ENCODE measurements at places on chromosomes 4 and X.

- no peak for DNase-seq
Measured at GRCh38 chrX:134443020-134443419, 16.9 kb upstream of the HPRT1 start.

DNA sequence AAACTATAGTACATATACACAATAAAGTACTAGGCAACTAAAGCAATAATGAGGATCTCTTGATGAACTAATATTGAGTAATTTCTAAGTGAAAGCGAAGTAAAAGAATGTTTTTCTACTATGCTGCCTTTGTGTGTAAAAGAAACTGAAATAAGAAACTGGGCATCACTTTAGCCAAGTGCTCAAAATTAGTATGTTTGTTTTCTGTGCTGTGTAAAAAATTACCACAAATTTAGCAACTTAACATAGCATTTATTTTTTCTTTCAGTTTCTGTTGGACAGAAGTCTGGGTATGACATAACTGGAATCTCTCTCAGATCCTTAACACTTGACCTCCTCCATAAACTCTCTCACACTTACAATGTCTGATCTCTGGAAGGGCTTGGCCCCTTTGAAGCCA lies 687.1 kb upstream of the MAGEB2 start:
- no peak for DNase-seq

DNA sequence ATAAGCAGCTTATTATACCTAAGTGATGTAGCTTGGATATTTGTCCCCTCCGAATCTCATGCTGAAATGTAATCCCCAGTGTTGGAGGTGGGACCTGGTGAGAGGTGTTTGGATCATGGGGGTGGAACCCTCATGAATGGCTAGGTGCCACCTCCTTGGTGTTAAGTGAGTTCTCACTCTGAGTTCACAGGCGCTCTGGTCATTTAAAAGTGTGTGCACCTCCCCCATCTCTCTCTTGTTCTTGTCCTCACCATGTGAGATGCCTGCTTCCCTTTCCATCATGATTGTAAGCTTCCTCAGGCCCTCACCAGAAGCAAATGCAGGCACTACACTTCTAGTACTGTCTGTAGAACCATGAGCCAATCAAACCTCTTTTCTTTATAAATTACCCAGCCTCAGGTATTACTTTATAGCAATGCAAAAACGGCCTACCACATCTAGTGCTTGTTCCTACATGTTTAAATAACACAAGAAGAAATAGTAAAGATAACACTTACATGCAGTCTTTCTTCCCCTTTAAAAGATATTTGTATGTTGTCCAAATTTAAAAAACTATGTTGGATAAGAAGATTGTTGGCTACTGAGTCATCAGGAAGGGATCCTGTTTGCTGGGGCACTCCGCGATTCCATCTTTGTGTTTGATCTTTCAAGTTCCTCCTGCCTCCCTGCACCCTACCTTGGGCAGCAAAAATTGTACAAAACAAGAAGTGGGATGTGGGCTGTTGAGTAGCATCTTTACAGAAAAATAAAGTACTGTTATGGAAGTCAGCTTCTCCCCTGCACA lies 29.7 kb downstream of the PPP1R2C start:
- no peak for DNase-seq

DNA sequence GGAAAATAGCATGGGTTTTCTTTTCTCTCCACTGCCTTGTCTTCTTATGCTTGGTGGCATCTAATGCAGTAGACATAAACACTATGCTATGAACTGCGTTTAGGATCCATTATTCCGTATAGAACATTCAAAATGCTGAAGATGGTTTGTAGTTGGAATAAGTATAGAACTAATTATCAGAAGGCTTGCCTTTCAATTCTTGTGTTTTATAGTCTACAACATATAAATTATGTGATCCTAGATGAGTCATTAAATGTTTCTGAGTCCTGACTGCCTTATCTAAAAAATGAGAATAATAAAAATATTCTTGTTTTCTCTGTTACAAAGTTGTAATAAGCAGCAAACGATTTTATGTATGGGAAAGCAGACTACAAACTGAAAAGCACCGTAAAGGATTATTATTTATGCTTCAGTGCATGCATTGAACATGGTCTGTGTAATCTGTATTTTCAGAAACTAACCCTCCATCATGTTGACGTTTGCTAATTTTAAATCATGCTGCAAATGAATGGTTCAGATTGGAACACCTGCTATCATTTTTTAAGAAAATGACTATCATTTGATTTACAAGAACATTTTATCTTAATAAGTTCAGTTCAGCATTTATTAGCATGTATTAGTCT lies 335.9 kb upstream of the AADAT start:
- DNase-seq, result no peak

GRCh38 chr4:101972791-101973190 lies 182.3 kb downstream of the BANK1 start:
- no peak for DNase-seq

DNA sequence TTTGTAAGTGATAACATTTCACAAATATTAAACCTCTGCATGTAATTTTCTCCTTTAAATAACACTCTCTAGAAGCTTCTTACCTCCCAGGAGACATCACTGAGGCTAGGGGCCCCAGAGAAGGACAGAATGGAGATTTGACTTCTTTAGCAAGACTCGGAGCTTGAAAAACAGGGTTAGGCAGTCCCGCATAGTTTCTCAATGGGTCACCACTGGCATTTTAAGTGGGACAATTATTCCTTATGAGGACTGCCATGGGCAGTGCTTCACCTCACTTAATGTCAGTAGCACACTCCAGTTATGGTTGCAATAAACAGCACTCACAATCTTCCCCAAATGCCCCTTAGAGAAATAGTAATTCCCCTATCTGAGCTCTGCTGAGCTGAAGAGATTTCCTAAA lies 66.7 kb upstream of the NOCT start:
- no peak for DNase-seq

- no peak for DNase-seq
Measured at GRCh38 chrX:96997196-96997595, 113.5 kb downstream of the RPA4 start.

DNA sequence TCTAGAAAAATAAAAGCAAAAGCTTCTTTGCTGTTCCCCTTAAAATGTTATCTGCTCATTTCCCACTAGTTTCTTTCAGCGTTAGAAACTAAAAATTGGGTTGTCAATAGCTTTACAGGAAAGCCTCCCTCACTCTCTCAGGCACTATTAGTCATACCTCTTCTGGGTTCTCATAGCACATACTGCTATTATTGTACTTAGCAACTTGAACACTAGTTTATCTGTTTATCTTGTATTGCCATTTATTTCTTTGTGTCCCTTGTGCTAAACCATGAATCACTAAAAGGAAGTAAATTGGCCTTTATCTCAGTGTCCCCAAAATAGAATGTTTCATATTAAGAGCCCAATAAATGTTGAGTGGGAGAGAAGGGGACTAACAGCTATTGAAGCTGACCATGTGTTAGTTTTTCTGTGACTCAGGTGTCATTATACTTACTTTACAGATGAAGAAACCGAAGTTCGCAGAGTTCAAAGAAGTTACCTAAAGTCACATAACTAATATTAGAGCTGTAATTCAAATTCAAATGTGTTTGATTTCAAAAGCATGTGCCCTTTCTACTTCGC lies 124.8 kb upstream of the CITED1 start:
- no peak for DNase-seq

- no peak for DNase-seq
Measured at GRCh38 chrX:131854581-131854980, 168.5 kb upstream of the STK26 start.

DNA sequence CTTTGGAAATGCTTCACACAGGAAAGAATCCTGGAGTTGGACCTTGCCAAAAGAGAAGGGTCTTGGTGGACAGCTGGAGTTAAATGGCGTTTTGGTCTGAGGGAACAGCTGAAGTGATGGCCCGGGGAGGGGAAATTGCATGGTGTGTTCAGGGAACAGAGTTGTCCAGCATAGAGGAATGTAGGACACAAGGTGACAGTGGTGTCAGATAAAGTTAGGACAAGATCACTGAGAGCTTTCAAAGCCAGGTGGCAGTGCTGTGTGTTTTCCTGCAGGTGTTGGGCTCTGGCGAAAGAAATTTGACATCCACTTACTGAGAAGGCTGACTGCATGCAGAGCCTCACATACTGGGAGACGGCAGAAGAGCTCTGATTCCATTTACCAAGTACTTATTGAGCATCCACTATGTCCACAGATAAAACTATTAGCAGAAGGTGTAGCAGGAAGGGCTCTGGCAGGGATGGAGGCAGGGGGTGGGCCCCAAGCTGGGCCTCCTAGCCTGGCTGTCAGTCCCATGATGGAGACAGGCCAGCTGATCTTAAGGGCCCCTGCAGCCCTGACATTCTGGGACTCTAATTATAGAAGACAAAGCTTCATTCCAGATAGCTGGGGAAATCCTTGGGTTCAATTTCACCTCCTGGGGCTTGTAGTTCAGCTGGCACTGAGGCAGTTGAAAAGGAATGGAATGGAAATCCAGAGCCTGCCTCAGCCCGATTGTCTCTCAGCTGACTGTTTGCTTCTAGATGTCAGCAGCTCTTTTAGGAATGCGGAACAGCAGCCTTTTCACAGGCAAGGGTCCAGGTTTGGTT lies 150.2 kb upstream of the MAMLD1 start:
- no peak for DNase-seq

- no peak for DNase-seq
Measured at GRCh38 chr4:151315212-151315886, 10.1 kb downstream of the SH3D19 start.

DNA sequence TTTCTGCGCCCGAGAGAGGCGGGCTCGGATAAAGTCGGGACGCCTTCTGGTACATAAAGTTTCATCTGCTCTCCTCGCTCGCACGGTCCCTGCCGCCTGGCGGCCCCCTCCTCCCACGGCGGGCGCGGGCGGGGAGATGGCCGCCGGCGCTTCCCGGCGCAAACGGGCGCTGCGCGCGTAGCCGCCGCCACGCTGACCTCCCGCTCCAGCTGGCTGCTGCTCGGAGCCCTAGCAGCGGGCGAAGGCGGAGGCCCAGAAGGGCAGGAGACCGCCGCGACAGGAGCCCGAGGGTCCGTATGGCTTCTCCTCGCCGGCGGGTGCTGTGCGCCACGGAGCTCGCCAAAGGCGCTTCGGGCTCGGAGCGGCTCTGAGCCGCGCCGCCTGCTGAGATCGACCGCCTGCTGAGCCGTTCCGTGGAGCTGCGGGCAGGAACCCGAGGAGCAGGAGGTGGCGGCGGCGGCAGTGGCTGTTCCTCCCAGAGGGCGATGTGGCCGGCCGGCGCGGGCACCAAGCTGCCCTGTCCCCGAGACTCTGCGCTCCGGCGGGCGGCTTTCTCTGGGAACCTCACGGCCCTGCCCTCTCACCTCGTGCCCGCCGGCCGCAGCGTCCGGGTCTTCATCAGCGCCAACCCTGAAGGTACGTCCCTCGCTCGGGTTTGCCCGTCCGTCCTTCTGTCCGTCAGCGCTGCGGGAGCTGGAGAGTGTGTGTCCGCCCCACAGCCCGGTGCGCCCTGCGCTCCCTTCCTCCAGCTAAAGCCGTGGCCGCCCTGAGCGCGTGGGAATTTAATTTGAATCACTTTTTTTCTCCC lies at the start of gene NWD2:
Gene NWD2 (plus strand): TSS at position 161 of the 808 bp plus-strand sequence. CDS start 325 bp downstream, at position 486.
- no peak for DNase-seq

GRCh38 chr4:54746218-54746617 lies 88.5 kb downstream of the KIT start:
- no peak for DNase-seq

- no peak for DNase-seq
Measured at GRCh38 chrX:24148535-24149350, 786 bp upstream of the ZFX start.

DNA sequence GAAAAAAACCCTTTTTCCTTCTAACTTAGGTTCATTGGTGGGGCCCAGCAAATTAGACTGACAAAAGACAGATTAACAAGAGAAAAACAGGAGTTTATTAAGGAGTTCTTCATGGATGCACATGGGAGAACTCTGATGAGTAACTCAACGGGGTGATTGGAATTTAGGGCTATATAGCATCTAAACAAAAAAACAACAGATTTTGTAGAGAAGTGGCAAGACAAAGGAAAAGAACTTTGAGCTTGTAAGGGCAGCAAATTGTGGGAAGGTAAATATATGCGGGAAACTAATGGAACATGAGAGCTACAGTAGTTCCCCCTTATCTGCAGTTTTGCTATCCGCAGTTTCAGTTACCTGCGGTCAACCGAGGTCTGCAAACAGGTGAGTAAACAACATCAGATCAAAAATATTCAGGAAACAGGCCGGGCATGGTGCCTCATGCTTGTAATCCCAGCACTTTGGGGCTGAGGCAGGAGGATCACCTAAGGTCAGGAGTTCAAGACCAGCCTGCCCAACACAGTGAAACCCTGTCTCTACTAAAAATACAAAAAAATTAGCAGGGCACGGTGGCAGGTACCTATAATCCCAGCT lies 573.6 kb downstream of the ADGRL3 start:
- DNase-seq, result no peak

GRCh38 chr4:7244331-7244665 lies 52.0 kb downstream of the SORCS2 start:
- DNase-seq, result no peak

GRCh38 chr4:168822481-168822880 lies 187.6 kb downstream of the CBR4 start:
- no peak for DNase-seq

GRCh38 chrX:46754036-46754435 lies 4.9 kb downstream of the SLC9A7 start:
- DNase-seq, result no peak

DNA sequence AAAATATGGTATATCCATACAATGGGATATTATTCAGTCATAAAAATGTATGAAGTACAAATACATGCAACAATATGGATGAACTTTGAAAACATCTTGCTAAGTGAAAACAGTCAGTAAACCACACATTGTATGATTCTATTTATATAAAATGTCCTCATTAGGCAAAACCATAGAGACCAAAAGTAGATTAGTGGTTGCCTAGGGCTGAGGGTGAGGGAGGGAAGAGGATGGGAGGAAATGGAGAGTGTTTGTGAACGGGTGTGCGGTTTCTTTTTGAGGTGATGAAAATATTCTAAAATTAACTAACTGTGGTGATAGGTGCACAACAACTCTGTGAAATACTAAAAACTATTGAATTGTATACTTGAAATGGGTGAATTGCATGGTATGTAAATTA lies 29.6 kb downstream of the TEX11 start:
- no peak for DNase-seq

DNA sequence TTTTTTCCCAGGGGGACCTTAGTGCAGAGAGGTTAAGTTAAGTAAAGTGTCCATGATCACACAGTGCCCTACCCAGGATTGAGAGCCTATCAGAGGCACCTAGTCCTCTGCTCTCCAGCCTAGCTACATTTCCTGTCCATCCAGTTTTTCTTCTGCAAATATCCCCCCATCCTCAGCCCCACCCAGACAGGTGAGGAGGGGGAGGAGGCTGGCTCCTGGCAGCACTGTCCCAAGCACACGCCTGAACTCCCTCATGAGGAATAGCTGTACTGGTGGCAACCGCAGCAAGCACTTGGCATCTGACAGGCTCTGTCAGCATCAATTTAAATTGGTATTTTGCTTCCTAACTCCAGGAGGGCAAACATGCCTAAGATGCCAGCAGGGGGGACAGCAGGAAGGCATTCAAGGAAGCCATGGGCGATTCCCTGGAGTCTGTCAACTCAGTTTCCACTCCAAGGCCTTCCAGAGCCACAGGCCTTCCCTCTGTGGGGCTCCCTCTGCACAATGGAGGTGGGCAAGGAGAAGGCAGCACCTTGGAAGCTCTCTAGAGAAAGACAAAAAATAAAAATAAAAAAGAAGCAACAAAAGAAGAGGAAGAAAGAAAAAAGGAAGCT lies 6.4 kb upstream of the FRMPD3 start:
- no peak for DNase-seq

- no peak for DNase-seq
Measured at GRCh38 chr4:184268584-184269160, 51.0 kb upstream of the ENPP6 start.

Measured in stimulated activated CD4-positive, alpha-beta T cell treated with anti-CD3 and anti-CD28 coated beads, Interleukin-2, amount 100 ng/mL, for 48 hours (primary cell).